ENCODE measurements at places on chromosomes 16 and 17. TPM values are rescaled to one million over a fixed set of nuclear protein-coding genes. Genes with fewer than 3 reads are reported as not detected.

Gene KRT36
- total RNA-seq = not detected

Gene PDP2
- 9.2 TPM for total RNA-seq

Gene CDRT15
- not detected for total RNA-seq

Gene SCGB1C2
- not detected for total RNA-seq

Gene ZNF423
- 0.08 TPM for total RNA-seq

Gene TBC1D3C
- total RNA-seq = not detected

Gene SYT17
- total RNA-seq = not detected

Gene DNAI2
- total RNA-seq = not detected

Gene KRTAP9-4
- not detected for total RNA-seq

Gene OR1F1
- not detected for total RNA-seq

Gene EDC4
- 43.0 TPM for total RNA-seq

Gene CDC6
- total RNA-seq = 40.7 TPM

Gene RCVRN
- total RNA-seq = not detected

Gene SLC46A1
- total RNA-seq = 5.2 TPM

Gene PLA2G10
- not detected for total RNA-seq

Gene SNN
- 7.3 TPM for total RNA-seq

Gene TEDC2
- total RNA-seq = 5.6 TPM

Gene WFIKKN2
- total RNA-seq = not detected

Gene ZG16
- total RNA-seq = not detected

Gene CSH1
- total RNA-seq = not detected

Gene SLC38A8
- not detected for total RNA-seq

Gene ITGAD
- total RNA-seq = not detected

Gene PIRT
- not detected for total RNA-seq

Gene NPIPB6
- 0.04 TPM for total RNA-seq

Gene CLTC
- 172 TPM for total RNA-seq

Gene ALDOC
- 50.5 TPM for total RNA-seq

Gene WNT3
- total RNA-seq = 0.19 TPM

Gene TTLL6
- total RNA-seq = not detected

Gene KRT28
- not detected for total RNA-seq

Gene CNGB1
- 2.7 TPM for total RNA-seq

Gene PRSS27
- total RNA-seq = 0.76 TPM
